HFFc6 (cell line): ENCODE measurements at places on chromosomes 2 and 18.

- peak; percentile 33 for DNase-seq
Measured at GRCh38 chr2:191202881-191203397, 42.3 kb upstream of the MYO1B start.

DNA sequence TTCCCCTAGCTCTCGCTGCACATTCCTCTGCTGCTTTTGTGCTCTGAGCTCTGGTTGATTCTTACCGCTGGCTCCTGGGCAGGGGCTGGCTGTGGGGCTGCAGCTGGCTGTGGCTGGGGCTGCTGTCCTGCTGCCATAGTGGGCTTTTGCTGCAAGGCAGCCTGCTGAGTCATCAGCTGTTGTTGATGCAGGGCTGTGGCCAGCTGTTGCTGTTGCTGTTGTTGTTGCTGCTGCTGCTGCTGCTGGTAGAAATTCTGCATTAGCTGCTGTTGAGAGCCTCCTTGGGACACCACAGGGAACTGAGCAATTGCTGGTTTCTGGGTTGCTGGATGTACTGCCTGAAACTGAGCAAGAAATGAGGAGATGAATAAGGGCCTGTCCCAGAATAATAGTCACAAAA, 77.2 kb upstream of the NFU1 start:
- peak; percentile 63 for DNase-seq

DNA sequence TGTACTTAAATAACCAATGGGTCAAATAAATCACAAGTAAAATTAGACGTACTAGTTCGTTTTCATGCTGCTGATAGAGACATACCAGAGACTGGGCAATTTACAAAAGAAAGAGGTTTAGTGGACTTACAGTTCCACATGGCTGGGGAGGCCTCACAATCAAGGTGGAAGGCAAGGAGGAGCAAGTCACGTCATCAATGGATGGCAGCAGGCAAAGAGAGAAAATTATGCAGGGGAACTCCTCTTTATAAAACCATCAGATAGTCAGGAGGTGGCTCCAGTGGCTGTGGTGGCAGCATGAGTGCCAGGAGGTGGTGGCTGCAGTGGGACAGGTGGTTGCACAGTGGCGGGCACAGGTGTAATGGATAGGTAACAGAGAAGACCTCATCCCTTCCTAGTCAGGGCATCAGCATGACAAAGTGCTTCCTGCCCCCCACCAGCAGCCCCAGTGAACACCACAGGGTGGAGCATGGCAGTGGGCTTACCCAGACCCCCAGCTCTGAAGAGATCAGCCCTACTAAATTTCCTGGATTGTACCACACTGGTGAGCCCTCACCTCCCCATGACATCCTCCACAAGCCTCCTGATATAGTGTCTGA, 6.9 kb upstream of the CHST10 start:
- DNase-seq, result no peak

DNA sequence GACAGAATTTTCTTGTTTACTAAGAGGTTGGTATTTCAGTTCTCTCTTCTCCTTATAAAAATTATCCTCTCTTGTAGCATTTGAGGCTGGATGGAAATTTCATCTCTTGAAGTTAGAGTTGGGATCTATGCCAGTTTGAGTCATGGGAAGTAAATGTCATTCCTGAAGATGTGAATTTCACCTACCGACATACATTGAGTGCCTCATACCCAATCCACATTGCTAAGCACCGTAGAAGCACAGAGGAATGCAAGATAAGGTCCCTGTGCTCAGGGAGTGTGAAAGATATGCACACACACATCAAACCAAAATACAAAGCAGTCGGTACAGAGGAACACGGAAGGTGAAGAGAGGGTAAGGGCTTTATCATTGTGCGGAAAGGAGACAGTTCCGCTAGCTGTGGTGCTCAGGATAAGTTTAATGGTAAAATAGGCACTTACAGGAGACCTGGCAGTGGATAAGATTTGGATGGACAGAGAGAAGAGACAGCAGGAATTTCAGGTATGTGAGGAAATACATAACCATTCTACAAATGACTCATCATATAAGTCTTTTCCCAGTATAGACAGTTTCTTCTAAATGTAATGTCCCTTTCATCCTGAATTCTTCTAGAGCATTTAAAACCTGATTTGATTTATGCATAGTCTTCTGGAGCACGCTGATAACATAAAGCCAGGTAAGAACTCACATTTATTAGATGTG, 205.3 kb upstream of the ST6GAL2 start:
- DNase-seq, result no peak

GRCh38 chr2:39664888-39665591, 677 bp upstream of the TMEM178A start:
- DNase-seq, result no peak

- DNase-seq, result no peak
Measured at GRCh38 chr2:201353116-201353515, 4.0 kb downstream of the FLACC1 start.

DNA sequence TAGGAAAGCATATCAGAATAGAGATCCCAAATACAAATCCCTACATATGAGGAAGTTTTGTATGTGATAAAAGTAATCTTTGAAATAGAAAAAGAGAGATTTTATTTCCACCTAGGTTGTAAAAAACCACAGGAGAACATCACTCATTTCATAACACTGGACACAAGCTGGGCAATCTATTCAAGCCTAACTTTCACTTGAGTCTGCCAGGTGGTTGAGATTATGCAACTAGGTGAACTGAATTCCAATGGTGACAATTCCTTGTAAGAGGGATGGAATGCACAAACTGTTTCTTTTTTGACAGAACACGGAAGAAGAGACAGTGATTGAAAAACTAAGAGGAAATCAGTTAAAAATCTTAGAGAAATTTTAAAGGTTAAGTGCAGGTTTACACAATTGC, 619.6 kb upstream of the TMEFF2 start:
- no peak for DNase-seq

DNA sequence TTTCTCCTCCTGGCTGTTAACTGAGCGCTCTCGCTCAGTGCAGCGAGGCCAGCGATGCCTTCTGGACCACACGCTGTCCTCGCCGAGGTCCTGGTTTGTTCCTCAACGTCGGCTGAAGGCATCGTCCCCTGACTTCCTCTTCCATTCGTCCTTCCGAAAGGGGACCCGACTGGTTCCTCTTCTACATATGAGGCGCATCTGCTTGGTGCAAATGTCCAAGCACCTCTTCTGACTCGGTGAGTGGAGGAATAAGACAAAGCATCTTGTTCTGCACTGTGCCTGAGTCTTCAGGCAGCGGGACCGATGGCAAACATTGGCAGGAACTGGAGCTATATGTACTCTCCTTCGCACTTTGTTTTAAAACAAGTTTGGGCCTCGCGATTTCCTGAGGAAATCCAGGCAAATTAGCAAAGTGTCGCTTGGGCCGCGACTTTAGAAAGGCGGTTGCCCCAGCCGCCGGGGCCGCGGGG, 621 bp upstream of the KCNS3 start:
- no peak for DNase-seq

- DNase-seq, result no peak
Measured at GRCh38 chr2:239939736-239940483, 85.2 kb downstream of the NDUFA10 start.

- DNase-seq, result no peak
Measured at GRCh38 chr2:205869439-205869838, 187.1 kb downstream of the NRP2 start.

DNA sequence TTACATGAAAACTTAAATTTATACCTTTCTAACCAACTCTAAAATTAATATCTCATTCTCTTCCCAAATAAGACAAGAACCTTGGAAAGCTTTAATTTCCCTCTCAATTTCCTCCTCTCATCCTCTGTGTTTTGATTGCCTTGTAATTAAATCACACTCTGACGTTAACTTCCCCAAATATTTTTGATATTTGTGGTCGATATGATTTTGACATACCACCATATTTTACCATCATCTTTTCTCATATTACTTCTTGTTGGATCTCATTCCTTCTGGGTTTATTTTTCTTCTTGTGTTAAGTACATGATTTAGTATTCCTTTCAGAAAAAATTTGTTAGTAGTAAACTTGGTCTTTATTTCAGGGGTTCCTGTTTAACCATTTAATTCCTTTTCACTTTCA, 69.6 kb downstream of the RDH14 start:
- DNase-seq, result no peak
